CD4-positive, alpha-beta T cell treated with Interleukin-10 for 1 hour (primary cell): ENCODE measurements at places on chromosomes 3 and 15.

DNA sequence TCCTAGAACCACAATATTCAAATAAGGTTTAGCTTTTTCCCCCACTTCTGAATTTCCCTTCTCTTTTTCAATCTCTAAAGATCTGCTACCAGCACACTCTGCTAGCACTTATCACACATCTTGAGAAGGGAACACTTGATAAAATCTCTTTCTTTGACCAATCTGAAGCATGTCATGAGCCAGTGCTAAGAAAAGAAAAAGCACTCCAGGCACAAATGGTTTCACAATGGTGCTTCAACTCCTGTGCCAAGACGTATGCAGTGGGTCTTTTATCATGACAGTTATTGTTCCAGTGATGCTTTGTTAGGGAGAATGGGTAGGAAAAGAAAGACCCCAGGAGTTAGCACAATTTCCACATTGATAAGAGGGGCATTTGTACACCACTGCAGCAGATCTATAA is 248.4 kb downstream of the ZNF385D start:
- DNase-seq: no peak

DNA sequence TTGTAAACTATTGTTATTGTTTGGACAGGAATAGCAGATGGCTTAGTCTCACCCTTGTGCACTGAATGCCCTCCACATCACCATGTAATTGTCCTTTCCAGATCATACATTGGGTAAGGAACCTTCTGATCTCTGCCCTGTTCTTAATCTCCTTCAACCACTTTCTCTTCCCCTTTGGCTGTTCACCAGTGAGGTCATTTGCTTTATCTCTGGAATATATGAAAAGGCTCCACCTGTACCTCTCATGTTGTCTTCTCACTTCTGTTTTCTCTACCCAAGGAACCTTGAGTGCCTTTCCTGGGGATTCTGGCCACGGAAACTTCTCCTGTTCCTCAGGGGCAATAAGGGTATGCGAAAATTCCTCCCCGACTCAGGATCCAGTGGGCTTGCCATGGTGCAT is 28.5 kb downstream of the MCTP2 start:
- DNase-seq: no peak

- DNase-seq: no peak
Measured at GRCh38 chr3:18295171-18295920, 129.8 kb downstream of the SATB1 start.

DNA sequence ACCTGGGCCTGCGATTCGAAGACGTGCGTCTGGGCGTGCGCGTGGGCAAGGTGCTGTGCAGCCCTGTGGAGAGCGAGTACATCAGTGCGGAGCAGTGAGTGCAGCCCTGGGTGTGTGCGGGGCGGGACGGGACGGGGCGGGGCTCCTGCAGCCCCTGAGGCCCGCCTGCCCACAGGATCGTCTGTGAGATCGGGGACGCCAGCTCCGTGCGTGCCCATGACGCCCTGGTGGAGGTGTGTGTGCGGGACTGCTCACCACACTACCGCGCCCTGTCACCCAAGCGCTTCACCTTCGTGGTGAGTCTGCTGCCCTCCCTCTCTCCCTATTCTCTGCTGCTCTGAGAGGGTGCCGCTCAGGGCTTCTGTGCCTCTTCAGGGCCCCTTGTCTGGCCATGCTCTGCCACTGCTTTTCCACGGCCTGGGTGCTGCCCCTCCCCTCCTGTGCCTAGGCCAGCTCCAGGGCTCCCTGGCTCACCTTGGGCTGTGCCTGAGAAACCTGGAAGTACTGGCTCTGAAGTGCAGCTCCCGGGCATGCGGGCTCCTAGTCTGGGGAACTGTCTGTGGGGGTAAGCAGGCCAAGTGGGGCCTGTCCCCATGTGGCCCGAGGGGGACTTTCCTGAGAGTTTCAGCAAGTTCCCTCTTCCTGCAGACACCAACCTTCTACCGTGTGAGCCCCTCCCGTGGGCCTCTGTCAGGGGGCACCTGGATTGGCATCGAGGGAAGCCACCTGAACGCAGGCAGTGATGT is 31.8 kb downstream of the PLXNA1 start:
- DNase-seq: no peak

DNA sequence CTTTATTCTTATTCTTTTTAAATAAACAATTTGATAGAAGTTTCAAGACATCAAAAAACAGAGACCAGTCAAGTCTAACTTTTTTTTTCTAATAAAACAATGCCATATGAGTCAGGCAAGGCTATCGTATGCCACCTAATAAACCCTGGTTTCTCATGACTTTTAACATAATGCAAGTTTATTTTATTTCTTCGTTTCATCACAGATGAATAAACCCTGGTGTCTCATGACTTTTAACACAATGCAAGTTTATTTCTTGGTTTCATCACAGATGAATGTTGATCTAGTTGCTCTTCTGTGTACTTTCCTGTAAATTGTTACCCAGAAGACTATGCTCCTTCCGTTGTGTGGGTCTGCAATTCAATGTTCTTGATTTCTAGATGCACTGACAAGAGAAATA is 905.4 kb downstream of the ROBO2 start:
- DNase-seq: no peak

GRCh38 chr3:175732017-175732416 is 872.9 kb downstream of the NAALADL2 start:
- no peak for DNase-seq

DNA sequence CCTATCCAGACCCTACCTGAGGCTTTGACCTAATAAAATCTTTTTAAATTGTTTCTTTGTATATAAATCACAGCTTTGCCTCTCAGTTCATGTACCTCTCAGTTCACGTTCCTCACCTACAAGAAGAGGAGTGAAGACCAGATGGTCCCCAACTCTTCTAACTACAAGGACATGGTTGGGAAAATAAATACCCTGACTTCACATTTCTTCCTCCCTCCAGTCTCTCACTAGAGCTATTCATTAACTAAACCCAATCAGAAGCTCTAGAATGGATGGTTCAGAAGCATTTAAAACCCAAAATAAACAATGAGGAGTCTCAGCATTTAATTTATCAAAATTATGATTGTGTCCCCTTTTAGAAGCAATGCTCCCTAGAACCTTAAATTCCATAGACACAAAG is 97.3 kb upstream of the AGTR1 start:
- DNase-seq: no peak

GRCh38 chr3:64756398-64756986 is 68.7 kb upstream of the ADAMTS9 start:
- DNase-seq: no peak

DNA sequence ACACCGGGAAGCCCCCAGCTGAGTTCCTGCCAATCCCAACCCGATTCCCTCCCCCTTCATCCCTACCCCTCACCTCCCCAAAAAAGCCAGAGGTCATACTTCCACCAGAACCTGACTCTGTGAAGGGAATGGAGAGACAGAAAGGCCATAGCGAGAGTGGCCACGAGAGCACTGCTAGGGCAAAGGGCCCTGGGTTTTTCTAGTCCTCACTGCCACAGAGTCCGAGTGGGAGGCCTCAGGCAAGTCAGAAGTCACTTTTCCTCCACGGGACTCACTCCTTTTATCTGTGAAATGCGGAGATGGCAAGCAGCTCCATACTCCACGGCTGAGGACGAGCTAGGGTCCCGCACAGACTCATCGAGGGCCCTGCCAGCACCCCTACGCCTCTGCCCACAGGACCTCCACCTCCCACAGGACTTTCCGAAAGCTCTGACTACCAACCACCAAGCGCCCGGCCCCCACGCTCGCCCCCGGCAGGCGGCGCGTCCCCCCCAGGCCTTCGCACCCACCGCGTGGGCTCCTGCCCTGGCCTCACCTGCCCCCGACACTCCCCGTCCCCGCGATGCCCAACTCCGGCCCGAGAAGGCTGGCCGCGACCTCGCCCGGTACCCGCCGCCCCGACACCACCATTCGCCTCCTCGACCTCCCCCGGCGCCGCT is 792 bp downstream of the ATP13A3 start:
- DNase-seq: peak; percentile 67

DNA sequence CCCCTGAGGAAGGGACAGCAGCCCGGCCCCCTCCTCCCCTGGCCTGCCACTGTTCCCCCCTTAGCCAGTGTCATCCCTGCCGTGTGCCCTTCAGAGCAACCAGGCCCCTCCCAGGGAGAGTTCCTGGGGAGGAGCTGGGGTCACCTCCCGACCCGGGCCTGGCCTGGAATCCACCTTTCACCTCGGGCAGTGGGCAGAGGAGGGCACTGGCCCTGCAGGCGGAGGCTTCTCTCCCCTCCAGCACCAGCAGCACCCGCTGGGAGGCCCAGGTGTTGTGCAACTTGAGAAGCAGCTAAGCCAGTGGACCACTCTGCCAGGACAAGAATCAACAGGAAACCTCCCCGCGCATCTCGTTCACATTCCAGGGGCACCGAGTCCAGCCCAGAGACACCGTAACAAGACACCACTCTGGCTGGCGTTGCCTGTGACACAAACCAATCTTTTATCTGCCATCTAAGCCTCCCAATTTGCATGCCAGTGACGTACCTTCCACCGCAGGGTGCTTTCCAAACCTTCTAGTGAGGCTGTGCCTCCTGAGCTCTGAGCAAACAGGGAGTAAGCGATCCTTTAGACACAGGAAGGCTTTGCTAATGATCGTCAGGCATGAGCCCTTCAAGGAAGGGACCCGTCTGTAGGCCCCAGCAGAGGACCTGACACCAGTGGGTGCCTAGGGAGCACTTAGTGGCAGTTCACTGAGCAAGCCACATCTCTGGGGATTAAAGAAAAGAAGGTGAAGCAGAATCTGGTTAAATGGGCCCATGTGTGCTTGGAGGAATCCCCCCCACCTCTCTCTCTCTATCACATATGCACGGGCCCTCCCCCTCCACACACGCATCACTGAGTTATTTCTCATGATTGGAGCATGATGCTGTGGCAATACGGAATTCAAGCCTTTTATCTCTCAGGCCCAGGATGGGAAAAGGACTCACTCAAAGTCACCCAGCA is 98.9 kb upstream of the TLE3 start:
- peak; percentile 53 for DNase-seq

DNA sequence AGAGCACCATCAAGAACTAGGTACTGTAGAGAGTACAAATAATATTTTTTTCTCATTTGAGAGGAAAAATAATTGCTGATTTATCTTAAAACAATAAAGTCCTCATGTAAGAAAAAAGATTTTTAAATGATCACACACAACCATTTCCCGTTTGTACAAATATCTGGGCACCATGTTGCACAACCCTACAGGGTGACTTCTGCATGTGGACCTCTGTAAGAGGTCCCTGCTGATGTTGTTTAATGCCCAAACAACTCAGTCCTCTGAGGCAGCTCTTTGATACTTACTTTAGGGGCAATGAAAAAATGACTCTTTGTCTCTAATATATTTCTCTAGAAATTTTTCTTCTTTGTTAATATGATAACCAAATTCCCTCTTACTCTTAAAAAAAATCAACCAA is 168.1 kb upstream of the SATB1 start:
- DNase-seq: no peak

GRCh38 chr3:53226841-53227407 is 28.9 kb downstream of the TKT start:
- DNase-seq: no peak

GRCh38 chr15:32774022-32774421 is 56.2 kb downstream of the GREM1 start:
- no peak for DNase-seq

GRCh38 chr3:14691239-14691638 is 16.3 kb downstream of the C3orf20 start:
- DNase-seq: no peak

GRCh38 chr15:64635499-64636495 is 139.6 kb downstream of the RBPMS2 start:
- no peak for DNase-seq

GRCh38 chr3:43769097-43769884 is 78.6 kb downstream of the ABHD5 start:
- DNase-seq: peak; percentile 74

DNA sequence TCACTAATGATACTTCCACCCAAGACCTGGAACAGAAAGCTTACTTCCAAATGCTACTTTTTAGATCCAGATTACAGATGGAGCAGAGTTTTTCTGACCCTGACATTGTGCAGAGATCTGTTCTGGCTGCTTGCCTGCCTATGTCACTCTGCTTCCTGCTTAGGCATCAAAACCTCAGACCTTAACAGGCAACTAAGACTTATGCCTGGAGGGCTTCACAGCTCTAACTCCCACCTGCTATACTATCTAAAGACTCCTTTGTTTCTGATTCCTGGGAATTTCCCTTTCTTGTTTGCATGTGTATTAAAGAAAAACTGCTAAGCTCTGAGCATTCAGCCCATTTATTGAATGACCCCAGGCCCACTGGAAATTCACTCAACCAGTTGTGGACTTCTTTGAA is 157.4 kb upstream of the NPHP3 start:
- no peak for DNase-seq

DNA sequence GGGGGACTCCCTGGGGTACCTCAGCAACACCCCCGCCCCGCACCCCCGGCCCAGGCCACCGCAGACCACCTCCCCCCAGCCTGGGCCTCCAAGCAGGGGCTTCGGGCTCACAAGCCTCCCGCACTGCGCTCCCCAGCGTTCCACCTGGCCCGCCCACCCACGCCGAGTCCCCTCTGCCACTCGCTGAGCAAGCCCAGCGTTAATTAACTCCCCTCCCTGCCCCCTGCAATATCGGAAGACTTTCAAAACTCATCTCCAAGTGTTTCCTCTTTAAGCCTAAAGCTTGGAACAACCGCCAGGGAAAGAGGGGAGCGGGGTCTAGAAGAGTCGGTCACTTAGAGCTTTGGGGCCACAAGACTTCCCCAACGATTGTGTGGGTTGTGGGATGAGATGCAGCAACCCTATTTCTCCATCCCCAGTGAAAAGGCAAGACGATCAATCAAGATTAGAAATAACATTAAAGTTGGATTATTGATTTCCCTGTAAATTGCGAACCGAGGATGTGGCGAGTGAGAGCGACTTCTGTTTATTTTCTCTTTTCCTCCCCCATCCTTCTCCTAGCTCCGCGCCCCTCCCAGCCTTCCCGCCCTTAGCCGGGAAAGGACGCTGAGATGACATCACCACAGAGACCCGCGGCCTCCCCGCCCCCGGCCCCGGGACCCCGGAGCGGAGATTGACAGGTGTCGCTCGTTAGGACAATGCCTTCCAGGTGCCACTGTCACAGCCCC is 30.2 kb downstream of the NR2F2 start:
- DNase-seq: no peak

DNA sequence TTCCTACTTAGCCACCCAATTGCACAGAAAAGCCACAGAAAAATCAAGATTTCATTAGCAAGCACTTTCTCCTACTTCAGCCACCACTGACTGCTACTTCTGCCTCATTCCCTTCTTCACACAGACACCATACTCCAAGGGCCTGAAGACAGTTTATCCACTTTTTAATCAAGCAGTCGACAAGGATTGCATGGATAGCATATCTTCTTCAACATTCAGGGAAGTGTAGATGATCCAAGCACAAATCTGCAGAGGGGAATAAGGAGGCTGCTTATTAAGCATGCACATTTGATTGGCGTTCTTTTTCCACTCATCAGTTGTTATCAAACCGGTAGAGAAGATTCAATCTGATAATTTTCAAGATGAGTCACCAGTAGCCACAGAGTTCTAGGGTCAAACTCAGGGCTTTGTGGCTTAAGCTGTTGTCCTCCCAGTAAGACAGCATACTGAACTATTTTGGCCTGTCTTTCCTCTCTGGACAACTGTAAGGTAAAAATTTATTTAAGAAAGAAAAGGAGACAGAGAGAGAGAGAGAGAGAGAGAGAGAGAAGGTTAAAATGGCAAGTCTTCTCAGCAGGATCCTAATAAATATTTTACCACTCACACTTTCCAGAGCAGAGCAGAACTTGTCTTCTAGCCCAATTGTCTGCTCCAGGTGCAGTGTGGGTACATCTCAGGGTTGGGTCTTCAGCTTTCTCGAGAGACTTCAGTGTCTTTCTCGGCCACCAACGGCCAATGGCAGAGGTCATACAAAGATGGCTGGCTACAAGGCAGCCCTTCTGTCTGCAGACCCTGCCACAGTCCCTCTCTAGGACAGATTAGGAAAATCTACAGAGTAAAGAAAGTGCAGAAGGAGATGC is 80.6 kb upstream of the BHLHE40 start:
- peak; percentile 21 for DNase-seq
